ENCODE measurements at places on chromosomes 6 and 20.

DNA sequence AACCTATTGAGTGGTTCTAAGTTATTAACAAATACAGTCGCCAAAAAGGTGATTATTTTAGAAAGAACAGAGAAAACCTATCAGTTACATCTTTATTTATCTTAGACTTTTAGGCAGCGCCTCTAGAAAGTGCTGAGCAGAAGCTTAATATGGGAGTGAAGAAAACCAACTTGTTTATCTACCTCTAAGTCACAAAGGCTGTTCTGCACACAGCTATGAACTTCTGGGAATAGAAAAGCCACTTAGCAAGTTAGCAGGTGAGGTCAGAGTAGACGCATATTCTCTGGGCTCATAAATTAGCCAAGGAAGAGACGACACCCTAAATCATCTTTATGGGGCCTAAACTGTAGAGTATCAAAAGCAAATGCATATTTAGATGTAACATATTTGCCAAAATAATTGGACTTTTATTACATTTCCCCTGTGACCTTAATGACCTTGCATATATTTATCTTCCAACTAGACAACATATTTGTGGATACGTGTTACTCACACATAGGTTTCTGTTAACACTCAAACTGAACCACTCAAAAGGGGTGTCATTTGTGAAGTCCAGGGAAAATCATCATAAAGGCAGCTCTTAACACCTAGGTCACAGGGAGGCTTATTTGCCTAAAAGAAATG is 267.1 kb downstream of the ADGB start:
- no peak for DNase-seq

GRCh38 chr6:166305562-166306117 is 2.6 kb downstream of the PRR18 start:
- DNase-seq = no peak

GRCh38 chr20:54820392-54820791 is 345.0 kb downstream of the DOK5 start:
- DNase-seq = no peak

DNA sequence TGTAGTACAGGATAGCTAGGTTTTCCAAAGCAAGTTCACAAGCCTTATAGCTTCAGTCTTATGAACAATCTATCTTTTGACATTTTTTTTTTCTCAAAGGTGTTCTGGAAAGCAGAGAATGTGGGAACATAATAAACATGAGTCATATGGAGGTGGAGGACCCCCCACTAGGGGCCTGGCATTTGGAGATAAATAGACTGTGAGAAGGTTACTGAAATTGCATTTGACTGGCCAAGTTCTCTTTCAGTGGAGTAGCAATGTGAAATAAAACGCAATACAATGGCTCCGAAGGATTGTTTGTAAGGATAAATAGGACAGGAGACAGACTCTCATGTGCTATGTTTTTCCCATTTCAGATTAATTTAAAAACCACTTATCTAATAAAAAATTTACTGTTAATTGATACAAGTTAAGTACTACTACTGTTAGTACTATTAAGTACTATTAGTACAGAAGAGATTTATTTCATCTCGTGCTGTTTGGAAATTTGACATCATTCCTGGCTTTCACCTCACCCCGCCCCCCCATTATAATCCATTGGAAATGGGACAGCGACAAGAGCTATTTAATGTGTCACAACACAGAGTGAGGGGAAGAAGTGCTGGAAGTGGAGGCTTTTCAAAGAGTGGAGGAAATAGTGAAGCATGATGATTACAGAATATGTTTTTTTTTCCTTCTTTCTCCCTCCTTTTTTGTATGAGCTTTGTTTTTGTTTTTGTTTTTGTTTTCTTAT is 122.6 kb upstream of the ID4 start:
- DNase-seq = no peak

DNA sequence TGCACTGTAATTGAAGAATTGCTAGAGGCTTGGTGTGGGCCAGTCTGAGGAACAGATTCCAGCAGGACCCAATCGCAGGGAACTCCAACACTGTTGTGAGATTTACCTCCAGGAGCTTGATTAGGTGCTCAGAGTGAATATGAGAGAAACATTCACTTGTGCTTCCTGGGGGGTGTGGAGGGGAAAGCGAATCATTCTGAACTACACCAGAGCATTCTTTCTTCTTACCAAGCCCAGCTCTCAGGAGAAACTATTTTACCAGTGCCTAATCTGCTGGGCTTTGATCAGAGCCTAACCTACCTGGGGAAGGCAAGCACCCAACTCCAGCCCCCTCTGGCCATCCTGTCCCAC is 7.4 kb upstream of the SIRPB1 start:
- DNase-seq = no peak

- no peak for DNase-seq
Measured at GRCh38 chr6:116087437-116088027, 13.1 kb upstream of the NT5DC1 start.

- no peak for DNase-seq
Measured at GRCh38 chr20:48339986-48340882, 487.6 kb downstream of the PREX1 start.

DNA sequence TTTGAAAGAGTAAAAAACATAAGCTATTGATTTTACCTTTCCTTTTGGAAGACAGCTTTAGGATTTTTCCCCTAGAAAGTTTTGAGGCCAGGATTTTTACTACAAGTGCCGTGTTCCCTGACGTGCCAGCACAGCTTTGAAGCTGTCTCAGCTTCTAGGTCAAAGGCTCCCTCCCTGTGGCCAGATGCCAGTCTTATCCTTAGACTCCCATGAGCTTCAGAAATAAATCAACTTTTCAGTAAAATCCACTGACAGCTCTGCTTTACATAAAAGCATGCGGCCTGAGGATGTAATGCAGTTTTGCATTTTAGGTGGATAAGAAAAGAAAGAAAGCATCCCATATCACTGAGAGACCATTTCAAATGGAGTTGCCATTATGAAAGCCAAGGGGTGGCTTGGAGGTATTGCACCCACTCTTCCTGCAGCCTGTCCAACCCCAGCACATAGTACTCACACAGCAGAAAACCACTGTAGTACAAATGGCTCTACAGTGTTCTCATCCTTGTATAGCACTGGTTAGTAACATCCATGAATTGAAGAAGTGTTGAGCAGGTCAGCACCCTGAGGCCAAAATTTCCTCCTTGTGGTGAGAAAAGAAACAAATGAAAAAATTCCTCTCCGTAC is 15.2 kb upstream of the ATXN1 start:
- DNase-seq = no peak

GRCh38 chr6:19415605-19416326 is 421.4 kb upstream of the ID4 start:
- DNase-seq = no peak

- no peak for DNase-seq
Measured at GRCh38 chr6:137210903-137211302, 8.3 kb downstream of the IFNGR1 start.

DNA sequence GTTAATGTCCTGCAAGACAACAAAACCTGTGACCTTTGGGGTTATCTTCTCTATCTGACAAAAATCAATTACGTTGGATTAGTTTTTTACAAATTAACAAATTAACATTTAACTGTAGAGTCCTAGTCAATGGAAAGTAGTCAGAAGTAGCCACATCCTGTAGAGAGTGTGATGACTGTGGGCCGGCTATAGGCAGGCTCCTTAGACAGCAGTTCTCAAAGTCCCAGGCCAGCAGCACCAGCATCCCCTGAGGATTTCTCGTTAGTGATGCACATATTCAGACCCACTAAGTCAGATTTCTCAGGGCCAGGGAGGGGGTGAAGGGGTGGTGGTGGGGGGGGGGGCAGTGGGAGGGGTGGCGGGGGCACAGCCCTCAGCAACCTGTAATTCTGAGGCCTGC is 37.2 kb downstream of the ZNF341 start:
- DNase-seq = no peak

GRCh38 chr6:167832497-167833395 is 6.0 kb downstream of the AFDN start:
- no peak for DNase-seq

DNA sequence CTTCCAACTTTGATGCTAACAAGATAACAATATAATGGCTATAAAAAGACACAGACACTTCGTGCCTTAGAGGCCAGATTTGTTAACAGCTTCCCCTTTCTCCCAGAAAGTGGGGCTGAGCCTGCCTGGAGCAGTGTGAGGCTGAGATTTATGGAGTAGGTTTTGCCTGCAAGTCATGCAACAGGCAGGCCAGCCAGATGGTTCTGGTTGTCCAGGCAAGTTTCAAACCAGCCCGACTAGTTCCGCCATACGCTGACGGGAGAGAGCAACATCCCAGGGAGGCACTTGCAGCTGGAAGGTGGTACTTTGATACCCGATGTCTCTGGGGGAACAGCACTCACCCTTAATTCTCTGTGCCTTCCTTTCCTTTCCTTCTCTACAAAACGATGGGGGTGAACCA is 81.3 kb upstream of the NAA20 start:
- no peak for DNase-seq

GRCh38 chr6:87396595-87397392 is 11.0 kb upstream of the CFAP206 start:
- no peak for DNase-seq

- no peak for DNase-seq
Measured at GRCh38 chr6:102488729-102489128, 1095.2 kb downstream of the GRIK2 start.

- no peak for DNase-seq
Measured at GRCh38 chr6:158047563-158048323, 66.1 kb downstream of the SYNJ2 start.

GRCh38 chr20:36392989-36393388 is 86.8 kb downstream of the DLGAP4 start:
- DNase-seq = no peak

GRCh38 chr6:121652223-121652622 is 216.8 kb downstream of the GJA1 start:
- DNase-seq = no peak

- DNase-seq = no peak
Measured at GRCh38 chr20:53202777-53203176, 230.6 kb downstream of the TSHZ2 start.

DNA sequence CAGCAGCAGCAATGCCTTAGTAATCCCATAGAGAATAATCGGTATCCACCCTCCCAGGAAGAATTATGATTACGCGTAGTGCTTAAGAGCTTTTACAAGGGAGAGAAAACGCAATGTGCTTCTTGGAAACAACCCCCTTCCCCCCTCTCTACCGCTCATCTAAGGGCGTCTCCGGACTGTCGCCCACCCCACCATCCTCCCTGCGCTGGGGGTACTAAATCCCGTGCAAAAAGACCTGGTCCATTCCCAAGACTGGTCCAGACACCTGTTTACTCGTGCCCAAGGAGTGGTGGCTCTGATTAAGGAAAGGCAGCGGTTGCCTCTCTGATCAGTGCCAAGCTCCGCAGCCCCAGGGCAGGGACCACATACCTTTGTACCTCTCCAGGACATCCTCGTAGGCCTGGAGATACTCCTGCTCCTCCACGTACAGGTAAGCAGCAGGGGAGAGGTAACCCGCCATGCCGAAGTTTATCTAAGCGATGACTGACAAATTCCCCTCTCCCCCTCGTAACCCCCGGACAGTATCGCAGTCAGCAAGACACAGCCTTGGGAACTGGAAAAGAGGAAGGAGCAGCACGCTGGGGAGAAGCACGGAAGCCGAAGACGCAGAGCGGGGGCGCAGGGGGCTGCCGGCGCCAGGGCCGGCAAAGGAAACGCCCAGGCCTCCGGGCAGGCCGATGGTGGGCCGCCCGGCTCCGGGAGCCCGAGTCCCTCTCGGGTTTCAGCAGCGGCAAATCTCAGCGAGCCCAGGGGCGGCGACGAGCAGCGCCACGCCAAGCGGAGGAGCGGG is 112.0 kb upstream of the BEND6 start:
- no peak for DNase-seq

DNA sequence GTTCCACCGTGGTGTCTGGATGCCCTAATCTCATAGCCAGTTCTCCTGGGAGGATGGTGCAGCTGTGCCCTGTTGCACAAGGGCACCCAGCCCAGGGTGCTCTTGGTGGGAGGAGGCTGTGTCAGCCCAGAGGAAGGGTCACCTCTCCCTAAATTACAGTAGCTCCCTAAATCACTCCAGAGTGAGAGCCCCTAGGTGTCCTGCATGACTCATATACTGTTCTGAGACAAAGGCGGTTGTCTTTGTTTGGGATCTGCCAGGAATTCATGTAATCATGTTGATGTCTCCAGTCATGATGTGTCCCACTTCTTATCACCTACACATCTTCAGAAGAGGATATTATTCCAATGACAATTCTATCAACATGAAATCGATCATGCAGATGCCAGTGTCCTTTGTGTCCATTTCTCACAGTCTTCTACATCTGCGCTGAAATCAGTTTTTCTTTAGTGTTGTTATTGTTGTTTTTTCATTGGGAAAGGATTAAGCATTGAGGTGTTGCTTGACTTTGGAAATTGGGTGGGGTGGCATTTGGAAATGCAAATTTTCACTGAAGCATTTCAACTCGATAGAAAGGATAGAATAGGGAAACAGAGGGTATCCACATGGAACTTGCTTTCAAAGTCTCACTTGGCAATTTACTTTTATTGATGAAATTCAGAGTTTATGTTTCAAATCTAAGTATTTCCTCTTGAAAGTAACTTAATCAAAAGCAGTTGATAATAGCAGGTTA is 19.5 kb downstream of the PERP start:
- DNase-seq = no peak

DNA sequence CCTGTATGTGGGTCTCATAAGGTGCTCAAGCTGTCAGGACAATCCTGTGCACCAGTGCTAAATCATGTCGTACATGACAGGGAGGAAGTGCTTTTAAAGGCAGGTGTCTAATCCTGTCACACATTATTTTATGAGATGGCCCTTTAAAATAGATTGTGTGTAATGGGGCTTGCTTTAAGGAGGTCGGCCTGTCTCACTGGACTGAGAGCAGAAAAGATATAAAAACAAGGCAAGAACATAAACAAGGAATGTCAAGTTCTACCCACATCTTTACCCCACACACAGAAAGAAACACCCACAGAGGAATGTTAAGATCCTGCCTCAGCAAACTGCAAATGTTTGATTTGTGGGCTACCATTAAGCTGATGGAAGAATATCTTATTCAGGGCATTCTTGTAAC is 279.0 kb downstream of the FOXA2 start:
- no peak for DNase-seq

DNA sequence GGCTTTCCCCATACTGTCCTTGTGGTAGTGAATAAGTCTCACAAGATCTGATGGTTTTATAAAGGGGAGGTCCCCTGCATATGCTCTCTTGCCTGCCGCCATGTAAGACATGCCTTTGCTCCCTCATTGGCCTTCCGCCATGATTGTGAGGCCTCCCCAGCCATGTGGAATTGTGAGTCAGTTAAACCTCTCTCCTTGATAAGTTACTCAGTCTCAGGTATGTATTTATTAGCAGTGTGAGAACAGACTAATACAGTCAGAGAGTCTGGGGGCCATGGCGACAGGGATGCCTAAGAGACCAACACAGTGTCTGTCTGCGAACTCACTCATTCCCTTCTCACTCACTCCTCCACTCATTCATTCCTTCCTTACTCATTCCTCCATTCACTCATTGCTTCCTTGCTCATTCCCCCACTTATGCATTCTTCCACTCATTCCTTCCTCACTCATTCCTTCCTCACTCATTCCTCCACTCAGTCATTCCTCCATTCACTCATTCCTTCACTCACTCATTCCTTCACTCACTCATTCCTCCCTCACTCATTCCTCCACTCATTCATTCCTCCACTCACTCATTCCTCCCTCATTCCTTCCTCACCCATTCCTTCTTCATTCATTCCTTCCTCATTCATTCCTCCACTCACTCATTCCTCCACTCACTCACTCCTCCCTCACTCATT is 137.5 kb upstream of the AGPAT4 start:
- no peak for DNase-seq

All from stimulated activated CD4-positive, alpha-beta T cell treated with anti-CD3 and anti-CD28 coated beads, TNF-alpha, amount 100 ng/mL, for 1 hour (primary cell).